Stimulated activated CD4-positive, alpha-beta T cell treated with anti-CD3 and anti-CD28 coated beads, Interleukin-1b, Interleukin-23, amount 100 ng/mL, for 1 hour (primary cell): ENCODE measurements at places on chromosomes 5 and 9.

- no peak for DNase-seq
Measured at GRCh38 chr5:14706615-14707021, 42.1 kb downstream of the OTULIN start.

DNA sequence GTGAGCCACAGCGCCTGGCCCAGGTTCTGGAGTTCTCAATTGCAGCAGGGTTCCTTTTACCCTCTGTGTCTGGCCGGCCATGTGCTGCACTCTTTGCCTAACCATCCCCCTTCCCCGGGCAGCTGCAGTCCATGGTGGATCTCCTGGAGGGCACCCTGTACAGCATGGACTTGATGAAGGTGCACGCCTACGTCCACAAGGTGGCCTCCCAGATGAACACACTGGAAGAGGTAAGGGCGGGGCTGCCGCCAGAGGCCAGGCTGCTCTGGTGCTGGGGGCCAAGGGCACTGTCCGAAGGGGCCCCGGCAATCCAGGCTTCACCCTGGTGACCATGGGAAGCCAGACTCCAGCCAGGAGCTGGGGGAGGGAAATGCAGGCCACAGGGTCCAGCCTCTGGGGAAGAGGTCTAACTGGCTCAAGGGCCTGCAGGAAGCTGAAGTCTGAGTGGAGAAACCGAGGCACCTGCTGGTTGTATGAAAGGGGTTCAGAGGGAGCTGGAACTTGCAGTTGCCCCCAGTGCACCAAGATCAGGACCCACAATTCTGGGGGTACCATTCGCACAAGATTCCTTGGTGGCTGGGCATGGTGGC is 18.1 kb downstream of the OLFML2A start:
- DNase-seq, result no peak

DNA sequence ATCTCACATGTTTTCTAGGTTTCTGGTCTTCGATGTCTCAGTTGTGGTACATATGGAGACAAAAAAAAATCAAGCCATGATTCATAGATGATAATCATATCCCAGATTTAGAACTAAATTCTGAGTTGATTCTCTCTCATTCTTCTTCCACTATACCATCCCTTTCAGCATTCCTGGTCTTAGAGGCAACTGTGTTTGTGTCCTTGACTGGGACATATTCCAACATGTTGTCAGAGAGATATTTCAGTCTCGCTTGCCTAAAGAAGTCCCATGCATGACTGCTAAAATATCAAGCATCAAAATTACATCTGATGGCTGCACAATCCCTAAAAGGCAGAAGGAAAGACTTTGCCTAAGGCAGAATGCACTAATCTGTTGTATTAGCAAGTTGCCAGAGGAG is 236.6 kb downstream of the PSAT1 start:
- no peak for DNase-seq

DNA sequence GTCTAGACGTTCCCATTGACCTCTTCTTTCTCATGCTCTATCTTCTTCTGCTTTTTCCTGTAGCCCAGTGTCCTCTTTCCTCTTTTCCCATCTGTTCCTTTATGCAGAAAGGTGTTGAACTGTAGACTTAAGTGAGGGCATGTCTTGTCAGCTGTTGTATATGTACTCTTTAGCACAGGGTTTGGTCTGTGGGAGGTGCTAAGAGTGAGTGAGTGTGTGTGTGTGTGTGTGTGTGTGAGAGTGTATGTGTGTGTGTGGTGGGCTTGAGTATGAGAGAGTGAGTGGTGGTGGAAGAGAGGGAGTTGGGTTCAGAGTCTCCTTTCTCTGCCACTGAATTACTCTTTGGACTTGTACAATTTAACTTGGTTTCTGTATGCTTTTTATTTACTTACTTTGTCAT is 10.3 kb upstream of the ROPN1L start:
- no peak for DNase-seq

DNA sequence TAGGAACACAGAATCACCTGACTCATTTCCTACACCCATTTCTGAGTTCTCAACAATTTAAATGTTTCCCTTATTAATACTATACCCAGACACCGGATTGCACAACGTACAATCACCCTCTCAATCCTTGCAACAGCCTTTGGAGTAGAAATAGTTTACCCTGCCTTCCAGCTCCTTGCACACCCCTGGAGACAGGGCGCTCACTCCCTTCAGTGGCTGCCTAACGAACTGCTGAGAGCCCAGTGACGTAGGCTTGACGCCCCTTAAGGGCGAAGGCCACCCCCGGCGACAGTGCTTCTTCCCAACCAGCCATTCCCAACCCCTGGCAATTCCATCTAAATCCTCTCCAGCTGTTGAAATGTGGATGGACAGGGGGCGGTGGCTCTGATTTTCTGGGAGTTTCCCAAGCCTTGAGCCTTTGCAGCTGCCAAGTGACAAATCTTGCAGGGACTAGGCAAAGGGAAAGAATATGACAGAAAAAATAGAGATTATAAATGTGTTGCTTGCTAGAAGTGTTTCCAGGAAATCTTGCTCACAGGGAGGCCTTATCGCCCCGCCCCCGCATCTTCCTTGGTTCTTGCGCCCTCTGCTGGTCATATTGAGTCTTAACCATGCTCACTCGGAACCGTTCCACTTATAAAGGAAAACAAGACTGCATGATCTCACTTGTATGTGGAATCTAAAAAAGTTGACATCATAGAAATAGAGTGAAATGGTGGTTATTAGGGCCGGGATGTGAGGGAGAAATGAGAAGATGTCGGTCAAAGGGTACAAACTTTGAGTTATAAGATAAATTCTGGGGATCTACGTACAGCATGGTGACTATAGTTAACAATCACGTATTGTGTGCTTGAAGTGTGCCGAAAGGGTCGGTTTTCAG is 7.6 kb upstream of the BARX1 start:
- peak; percentile 63 for DNase-seq
